H1 (cell line): ENCODE measurements at places on chromosomes 1 and 21. TPM values are rescaled to one million over a fixed set of nuclear protein-coding genes. Genes with fewer than 3 reads are reported as not detected.

PTGS2 gene
- 0.23 and 0.35 TPM in 2 replicates for total RNA-seq

TLR5 gene
- 0.35 and 0.94 TPM in 2 replicates for total RNA-seq

SH3D21 gene
- total RNA-seq, result 8.6 and 9.8 TPM in 2 replicates

ALX3 gene
- total RNA-seq, result not detected in 2 replicates

PNRC2 gene
- 139 and 147 TPM in 2 replicates for total RNA-seq

ERICH3 gene
- total RNA-seq, result not detected in 2 replicates

DNA sequence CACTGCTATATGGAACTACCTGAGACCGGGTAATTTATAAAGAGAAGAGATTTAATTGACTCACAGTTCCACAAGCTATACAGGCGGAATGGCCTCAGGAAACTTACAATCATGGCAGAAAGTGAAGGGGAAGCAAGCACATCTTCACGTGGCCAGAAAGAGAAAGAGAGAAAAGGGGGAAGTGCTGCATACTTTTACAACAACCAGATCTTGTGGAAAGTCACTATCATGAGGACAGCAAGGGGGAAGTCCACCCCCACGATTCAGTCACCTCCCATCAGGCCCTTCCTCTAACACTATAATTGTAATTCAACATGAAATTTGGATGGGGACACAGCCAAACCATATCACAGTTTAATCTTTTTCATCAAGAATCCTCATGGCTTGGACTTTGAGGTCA, 339.2 kb upstream of the AJAP1 start:
- no peak for DNase-seq
- peaks cover 3% of the 10 kb centered on the region for H3K4me1 ChIP-seq
- H3K27me3 ChIP-seq, result no peaks in the 10 kb centered on the region
- no peak overlapping the region for H3K27ac ChIP-seq
- H3K36me3 ChIP-seq, result no peaks in the 10 kb centered on the region
- no peak overlapping the region for H3K4me3 ChIP-seq

DNA sequence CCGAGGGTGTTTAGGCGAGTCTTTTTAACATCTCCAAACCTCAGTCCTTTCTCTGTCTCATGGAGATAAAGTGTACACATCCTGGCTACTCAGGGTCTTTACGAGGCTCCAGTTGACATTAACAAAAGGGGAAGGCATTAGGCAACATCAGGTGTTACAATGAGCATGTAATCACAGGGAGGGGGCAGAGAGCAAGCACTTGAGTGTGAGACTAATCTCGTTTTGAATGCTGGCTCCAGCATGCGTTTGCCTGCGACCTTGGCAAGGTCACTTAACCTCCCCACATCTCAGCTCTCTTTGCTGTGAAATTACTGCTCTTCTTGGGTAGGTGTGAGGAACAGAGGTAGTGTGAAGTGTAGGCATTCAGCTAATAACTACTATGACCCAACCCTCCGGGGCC, 3.1 kb downstream of the TNNT2 start:
- H3K4me3 ChIP-seq, result no peak overlapping the region
- H3K4me1 ChIP-seq, result peaks cover 40% of the 10 kb centered on the region
- DNase-seq, result no peak
- H3K27me3 ChIP-seq, result no peaks in the 10 kb centered on the region
- no peak overlapping the region for H3K27ac ChIP-seq
- H3K36me3 ChIP-seq, result no peaks in the 10 kb centered on the region

- no peak overlapping the region for H3K4me3 ChIP-seq
- no peaks in the 10 kb centered on the region for H3K27me3 ChIP-seq
- no peaks in the 10 kb centered on the region for H3K36me3 ChIP-seq
- H3K4me1 ChIP-seq, result no peaks in the 10 kb centered on the region
Measured at GRCh38 chr21:26788790-26789189, 56.4 kb downstream of the ADAMTS1 start.

GRCh38 chr21:36156815-36157670, at the start of gene DOP1B:
TSS of gene DOP1B (plus strand) at chr21:36156824. CDS start at chr21:36164734, 7,910 bp downstream.
- H3K27ac ChIP-seq, result no peak within 1 kb of the TSS
- no peaks in the 10 kb centered on the region for H3K4me1 ChIP-seq
- peaks cover 17% of the 10 kb centered on the region for H3K27me3 ChIP-seq
- no peaks in the 10 kb centered on the region for H3K36me3 ChIP-seq
- peak within 1 kb of the TSS; percentile 74 for H3K4me3 ChIP-seq

DNA sequence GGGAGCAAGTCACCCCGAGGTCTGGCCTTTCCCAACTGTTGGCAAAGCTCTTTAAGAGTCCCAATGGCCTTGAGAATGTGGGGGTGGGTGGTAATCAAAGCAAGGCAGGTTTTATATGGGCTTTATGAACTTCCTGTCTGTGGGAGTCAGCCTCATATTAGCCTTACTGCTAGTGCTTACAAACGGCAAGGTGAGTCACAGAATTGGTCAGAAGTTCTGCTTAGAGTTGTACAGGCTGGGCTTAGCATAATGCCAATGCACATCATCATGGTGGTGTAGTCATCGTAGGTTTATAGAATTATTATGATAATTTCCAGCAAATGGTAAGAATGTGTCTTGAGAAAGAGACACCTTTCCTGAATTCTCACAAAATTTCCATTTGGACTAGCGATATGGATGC, 192.7 kb upstream of the KIAA0040 start:
- H3K36me3 ChIP-seq, result no peaks in the 10 kb centered on the region
- no peak overlapping the region for H3K27ac ChIP-seq
- DNase-seq, result no peak
- no peaks in the 10 kb centered on the region for H3K27me3 ChIP-seq
- H3K4me1 ChIP-seq, result no peaks in the 10 kb centered on the region

DNA sequence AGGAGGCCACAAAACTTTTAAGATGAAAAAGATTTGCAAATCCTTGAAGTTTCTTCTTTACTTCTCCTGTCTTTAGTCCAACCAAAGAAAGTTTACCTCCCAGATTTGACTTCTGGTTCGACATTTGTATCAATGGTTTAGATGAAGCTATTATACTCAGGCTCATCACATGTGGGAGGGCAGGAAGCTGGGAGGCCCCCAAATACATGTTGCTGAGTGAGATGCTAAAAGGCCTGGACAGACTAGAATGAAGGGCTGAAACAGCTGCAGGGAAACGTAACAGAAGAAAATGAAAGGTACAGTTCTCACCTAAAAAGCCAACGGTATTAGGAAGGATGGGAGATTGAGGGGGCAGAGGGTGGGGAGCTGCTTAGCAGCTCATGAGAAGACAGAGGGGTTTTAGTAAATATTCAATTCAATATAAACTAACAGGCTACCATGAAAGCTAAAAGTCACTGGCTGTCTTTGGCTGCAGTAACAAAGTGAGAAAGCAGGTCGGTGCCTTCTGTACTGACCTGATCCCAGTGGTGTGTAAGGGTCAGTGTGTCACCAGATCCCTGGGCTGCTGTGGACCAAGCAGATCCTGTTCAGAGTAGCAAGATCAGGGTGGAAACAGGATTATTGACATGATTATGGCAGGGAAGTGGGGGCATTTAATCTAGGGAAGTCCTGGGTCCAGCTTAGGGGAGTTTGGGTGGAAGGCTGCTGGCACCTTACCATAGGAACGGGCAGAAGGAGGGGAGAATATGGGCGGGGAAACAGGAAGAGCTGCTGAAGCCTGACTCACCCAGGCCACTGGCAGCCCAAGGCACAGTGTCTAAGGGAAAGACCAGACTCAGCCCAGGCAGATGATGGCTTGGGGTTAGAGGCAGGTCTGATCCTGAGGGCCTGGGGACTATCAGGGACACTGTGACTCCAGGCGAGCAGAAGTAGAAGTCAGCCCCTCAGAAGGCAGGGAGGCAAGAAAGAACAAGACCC, 60.4 kb downstream of the KCNN3 start:
- peaks cover 10% of the 10 kb centered on the region for H3K4me1 ChIP-seq
- H3K36me3 ChIP-seq, result no peaks in the 10 kb centered on the region
- no peak overlapping the region for H3K27ac ChIP-seq
- H3K27me3 ChIP-seq, result no peaks in the 10 kb centered on the region
- no peak overlapping the region for H3K4me3 ChIP-seq

DNA sequence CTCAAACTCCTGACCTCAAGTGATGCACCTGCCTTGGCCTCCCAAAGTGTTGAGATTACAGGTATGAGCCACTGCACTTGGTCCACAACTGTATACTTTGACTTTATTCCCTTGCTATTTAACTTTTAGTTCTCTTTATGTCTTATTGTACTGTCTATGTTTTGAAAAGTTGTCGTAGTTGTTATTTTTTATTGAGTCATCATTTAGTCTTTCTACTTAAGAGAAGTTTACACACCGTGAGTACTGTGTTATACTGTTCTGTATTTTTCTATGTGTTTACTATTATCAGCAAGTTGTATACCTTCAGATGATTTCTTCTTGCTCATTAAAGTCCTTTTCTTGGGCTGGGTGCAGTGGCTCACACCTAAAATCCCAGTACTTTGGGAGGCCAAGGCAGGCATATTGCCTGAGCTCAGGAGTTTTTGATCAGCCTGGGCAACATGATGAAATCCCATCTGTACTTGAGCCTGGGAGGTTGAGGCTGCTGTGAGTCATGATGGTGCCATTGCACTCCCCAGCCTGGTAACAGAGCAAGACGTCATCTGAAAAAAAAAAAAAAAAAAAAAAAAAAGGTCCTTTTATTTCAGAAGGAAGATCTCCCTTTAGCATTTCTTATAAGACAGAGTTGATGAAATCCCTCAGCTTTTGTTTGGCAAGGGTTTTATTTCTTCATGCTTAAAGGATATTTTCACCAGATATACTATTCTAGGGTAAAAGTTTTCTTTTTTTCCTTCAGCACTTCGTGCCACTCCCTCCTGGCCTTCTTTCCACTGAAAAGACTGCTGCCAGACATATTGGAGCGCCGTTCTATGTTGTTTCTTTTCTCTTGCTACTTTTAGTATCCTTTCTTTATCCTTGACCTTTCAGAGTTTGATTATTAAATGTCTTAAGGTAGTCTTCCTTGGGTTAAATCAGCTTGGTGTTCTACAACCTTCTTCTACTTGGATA, 47.6 kb downstream of the TNFSF18 start:
- no peaks in the 10 kb centered on the region for H3K36me3 ChIP-seq
- H3K4me3 ChIP-seq, result no peak overlapping the region
- H3K27ac ChIP-seq, result no peak overlapping the region
- H3K27me3 ChIP-seq, result no peaks in the 10 kb centered on the region

DNA sequence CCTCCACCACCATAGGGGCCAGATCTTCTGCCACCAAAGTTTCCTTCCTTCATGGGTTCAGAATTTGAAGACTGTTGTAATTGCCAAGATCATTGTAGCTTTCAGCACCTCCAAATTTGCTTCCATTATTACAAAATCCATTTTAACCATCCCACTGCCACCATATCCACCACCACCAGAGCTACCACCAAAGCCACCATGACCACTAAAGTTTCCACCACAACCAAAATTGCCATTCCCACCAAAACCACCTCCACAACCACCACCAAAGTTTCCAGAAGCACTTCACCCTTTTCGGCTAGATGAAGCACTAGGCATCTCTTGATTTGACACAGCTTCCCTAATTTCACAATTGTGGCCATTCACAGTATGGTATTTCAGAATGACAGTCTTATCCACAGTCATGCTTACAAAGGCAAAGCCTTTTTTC, 45.2 kb downstream of the SLC30A7 start:
- no peaks in the 10 kb centered on the region for H3K27me3 ChIP-seq
- H3K36me3 ChIP-seq, result peaks cover 22% of the 10 kb centered on the region; the same call in 1 of the 2 replicates
- no peak overlapping the region for H3K27ac ChIP-seq

DNA sequence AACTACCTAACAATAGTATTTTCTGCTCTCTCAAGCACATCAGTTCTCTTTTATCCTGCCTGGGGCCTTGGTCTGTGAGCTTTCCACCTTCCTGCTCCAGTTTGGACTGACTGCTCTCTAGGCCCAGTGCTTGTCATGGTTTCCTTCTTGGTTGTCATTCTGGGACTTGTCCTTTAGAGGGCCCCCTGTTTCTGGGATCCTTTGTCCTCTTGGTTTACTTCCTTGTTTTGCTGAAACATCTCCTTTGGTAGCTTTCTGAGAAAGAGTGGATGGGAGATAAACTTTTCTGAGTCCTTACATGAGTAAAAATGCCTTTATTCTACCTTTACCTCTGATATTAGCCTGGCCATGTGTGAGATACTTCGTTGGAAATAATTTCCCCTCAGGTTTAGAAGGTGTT, 4.7 kb downstream of the SLC1A7 start:
- H3K27ac ChIP-seq, result no peak overlapping the region
- DNase-seq, result no peak
- no peak overlapping the region for H3K4me3 ChIP-seq
- H3K27me3 ChIP-seq, result no peaks in the 10 kb centered on the region

DNA sequence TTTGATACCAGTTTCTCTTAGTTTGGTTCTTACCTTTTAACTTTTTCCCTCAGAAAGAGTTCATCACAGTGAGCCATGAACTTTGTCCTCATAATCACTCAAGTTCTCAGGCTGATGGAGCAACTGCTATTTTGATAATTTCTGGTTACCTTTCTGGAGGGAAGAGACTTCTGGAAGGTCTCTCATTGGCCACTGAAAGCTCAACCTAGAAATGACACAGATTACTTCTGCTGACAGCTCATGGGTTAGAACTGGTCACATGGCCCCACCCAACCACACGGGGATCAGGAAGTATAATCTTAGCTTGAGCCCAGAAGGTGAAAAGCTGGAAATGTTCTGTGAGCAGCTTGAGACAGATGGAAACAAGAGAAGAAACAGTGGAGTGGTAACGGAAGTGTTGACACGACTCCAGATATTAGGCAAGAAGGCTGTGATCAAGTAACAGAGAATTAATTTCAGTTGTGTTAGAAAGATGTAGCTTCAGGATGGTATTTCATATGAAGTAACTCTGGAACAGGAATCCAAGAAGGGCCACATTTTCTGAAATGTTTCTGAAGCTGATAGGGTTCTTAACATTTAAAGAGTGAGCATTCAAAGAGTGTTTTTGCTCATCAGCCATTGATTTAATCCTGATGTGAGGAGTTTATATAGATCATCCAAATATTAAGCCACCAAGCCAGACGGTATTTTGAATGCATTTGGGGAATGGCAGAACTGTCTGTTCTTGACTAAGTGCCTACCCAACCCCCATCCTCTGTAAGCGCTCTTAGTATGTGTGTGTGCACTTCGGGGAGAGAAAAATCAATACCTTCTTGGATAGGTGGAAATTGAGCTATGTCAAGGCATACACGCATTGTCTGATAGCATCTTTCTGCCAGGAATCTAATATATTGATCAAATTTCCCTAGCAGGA, 21.9 kb upstream of the XPR1 start:
- no peak for DNase-seq
- H3K4me1 ChIP-seq, result peaks cover 3% of the 10 kb centered on the region; the same call in 1 of the 2 replicates
- no peaks in the 10 kb centered on the region for H3K36me3 ChIP-seq
- no peak overlapping the region for H3K27ac ChIP-seq
- no peak overlapping the region for H3K4me3 ChIP-seq

GRCh38 chr1:239558991-239559390, 172.6 kb downstream of the CHRM3 start:
- H3K36me3 ChIP-seq, result no peaks in the 10 kb centered on the region
- H3K27me3 ChIP-seq, result no peaks in the 10 kb centered on the region
- DNase-seq, result no peak
